ENCODE measurements at places on chromosomes 5 and 9.

- no peak for DNase-seq
Measured at GRCh38 chr9:126307322-126308061, 19.1 kb upstream of the MVB12B start.

- DNase-seq: no peak
Measured at GRCh38 chr5:170504616-170505266, 921 bp downstream of the KCNIP1 start.

DNA sequence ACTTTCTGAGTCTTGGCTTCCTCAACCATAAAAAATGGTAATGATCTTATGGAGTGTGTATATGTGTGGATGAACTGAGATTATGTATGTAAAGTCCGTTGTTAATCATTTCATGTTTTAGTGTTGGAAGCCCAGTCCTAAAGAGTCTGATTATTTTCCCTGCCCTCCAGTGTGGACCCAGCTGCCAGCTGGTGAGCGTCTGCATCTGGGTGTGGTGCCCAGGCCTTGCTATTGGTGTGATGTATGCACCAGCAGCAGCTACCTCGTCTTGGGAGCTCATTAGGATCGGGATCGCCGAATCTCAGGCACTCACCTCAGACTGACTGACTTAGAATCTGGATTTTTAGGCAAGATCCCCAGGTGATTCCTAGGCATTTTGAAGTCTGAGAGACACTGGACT lies 63.8 kb downstream of the LRRC70 start:
- no peak for DNase-seq

DNA sequence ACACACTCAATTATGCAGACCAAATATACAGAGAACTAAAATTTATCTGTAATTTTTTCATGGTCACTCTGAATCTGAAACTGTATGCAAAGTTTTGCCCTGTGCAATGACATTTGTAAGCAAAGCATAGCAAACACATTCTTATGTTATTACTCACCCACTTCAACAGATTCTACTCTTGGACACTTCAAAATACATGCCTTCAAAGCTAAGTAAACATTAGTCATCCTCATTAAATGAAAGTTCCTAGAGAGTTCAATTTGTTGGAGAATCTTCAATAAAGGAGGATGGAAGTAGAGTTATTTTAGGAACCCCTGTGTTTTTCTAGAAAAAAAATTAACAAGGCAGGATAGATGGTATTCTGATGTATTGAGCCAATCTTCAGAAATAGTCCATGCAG lies 639.7 kb upstream of the C9orf72 start:
- peak; percentile 7 for DNase-seq

DNA sequence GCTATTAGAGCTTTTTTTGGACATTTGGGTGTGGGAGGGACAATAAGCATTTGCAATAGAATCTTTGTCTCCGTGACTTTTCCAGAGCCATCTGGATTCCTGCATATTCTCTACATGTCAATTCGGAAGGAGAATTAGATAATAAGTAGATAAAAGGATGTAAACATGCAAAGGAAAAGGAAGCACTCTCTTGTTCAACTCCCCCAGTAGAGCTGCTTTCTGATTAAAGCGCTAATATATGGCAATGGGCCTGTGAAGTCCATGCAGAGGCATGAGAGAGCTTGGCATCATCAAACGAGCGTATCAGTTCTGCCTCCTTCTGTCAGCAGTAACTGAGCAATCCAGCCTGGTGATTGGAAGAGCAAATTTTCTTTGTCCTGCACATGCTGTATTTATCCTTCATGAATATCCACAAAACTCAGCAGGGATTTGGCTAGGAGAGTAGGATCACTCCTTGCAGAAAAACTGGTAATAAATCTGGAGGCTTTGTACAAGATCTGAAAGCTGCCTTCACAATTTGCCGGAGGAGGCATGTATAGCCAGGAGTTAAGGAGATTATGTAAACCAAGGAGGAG lies 1752.9 kb downstream of the MAT2B start:
- no peak for DNase-seq

GRCh38 chr9:120654272-120654671 lies 60.0 kb downstream of the MEGF9 start:
- DNase-seq: no peak

DNA sequence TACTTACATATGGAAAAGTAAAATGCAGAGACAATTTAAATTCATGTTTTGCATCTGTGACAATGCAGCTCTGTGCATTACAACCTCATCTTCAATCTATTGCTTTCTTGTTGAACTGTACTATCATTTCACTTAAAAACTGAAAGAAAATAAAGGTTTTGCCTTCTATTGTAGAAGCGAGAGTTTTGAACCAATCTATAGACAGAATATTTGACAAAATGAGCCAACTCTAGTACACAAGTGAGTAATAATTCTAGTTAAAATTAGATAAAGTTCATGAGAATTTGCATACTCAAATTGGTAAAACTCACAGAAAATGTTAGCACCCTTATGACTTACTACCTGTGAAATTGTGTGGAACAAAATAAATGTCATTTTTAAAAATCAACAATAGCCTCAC lies 123.7 kb downstream of the EDIL3 start:
- DNase-seq: no peak

DNA sequence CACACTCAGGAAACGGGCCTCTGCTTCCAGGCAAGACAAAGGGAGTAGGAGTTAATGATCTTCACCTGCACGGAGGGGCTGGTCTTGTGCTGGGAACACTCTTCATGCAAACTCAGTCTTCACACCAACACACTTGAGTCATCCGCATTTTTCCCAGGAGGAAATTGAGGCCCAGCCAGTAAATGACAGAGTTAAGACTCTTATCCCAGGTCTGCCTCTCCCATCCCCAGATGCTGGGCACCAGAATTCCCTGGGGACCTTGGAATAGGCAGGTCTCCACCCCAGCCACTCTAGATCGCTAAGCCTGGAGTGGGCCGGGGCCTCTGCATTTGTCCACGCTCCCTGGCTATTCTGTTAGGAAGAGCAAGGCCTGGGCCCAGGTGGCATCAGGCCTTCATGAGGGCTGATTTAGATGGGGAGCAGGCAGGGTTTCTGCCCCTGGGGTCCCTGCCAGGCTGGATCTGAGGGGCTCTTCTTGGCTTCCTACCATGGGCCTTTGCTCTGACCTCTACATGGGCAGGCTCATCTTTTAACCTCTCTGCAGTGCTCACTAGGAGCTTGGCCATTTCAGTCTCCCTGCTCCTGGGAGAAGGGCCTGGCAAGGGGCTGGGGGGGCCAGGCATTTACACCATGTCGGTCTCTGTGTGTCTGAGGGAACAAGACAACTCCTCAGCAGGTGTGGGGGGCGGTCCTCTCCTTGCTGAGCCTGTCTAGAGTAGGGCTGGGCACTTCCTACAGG lies 77.3 kb downstream of the AMBP start:
- no peak for DNase-seq

DNA sequence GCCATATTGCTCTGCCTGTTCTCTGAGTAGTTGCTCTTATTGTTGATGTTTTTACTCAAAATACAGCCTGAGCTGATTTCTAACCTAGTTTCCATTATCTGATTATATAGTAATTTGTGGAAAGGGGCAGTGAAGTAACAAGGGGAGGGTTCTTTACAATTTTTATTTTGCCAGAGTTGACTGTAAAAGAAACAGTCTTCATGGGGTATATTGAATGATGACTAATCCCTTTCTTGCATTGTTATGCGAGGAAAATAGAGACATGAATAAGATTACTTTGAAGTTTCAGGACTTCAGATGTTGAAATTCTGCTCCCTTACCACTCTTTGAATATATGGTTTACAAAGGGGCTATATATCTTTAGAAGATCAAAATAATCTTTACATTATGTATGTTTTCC lies 9.1 kb upstream of the LRRC70 start:
- no peak for DNase-seq

GRCh38 chr5:53642061-53642460 lies 81.6 kb downstream of the NDUFS4 start:
- no peak for DNase-seq

DNA sequence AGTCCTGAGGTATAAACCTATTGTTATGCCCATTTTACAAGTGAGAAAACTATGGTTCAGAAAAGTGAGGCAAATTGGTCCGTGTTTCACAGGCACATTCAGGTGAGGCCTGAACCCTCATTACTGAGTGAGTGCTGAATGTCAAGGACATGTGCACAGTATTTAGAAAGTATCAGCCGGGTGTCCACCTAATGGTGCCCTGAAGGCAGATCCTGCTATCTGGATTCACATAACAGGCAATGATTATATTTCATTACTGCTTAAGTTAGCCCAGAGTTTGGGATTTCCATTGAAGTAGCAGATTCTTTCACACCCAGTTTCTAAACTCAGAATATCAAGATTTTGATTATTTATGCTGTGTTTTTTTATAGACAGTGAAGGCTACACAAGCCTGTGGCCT lies 142.7 kb downstream of the LHFPL2 start:
- DNase-seq: no peak

DNA sequence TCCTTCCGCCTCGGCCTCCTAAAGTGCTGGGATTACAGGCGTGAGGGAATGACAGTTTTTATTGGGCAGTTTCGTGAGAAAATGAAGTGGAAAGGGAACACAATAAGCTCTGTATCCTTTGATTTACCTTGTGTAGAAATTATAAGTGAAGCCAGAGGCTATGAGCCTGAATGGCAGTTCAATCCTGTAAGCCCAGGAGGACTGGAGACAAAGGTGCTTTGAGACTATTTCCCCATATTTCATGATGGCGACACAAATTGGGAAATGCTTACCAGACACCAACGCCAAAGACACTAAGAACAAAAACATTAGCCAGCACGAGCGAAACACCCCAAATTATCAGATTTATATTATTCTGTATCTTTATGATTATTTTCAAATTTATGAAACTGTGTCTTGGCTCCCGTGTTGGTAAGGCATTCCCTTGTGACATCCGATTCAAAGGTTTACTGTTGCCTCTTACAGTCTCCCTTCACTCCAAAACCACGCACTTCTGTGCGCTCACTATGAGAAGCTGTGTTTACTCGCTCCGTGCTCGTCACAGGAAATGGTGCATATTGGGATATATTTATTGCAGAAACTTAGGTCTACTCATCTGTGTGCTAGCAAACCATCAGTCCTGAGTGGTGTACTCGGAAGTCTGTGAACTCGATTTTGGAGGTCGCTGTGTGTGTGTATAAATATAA lies 73.9 kb downstream of the SH3PXD2B start:
- DNase-seq: no peak

GRCh38 chr5:171797543-171797942 lies 11.9 kb downstream of the SMIM23 start:
- DNase-seq: no peak

DNA sequence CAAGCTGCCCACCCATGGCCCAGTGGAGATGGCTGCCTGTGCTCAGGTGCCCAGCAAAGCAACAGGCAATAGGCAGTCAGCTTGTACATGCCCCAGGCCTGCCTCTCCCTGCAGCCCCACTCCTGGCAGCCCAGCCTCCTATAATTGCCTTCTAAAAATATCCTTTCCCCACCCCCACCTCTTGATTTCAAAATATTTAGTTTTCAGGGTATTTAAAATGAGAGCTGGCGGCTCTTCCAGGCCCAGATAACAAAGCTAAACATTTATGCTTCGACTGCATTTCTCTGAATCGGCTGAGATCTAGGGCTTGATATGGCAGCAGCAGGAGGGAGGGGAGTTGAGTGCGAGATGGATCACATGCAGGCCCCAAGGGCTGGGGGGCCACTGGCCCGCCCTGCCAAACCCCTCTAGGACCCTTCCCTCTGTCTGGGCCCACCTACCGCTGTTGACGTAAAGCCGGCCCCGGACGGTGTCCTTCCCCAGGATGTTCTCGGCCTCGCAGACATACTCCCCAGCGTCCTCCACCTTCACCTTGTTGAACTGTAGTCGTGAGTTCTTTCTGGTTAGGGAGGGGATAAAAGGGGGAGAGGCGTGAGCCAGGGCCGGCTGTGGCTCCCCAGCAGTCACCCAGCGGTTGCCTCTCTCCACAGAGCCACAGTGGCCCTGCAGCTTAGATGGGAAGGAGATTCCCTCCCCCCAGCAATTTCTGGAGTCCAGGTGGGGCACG lies 85.0 kb downstream of the PSD2 start:
- DNase-seq: peak; percentile 1

DNA sequence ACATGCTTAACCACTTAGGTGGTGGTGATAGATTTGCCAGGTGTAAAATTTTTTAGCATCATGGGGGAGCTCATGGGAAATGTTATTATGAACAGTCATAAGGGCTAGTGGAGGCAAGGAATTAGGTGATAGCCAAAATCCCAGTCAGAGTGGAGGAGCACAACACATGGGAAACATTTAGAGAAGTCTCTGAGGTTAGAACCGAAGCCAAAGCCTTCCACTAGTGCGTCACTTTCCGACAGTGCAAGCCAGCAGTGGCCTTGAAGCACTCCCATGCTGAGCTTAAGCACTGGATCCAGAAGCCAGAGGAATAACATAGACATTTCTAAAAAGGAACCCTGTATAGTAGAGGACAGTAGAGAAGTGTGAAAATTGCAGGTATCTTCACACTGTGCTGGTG lies 101.5 kb upstream of the SNX2 start:
- DNase-seq: no peak

DNA sequence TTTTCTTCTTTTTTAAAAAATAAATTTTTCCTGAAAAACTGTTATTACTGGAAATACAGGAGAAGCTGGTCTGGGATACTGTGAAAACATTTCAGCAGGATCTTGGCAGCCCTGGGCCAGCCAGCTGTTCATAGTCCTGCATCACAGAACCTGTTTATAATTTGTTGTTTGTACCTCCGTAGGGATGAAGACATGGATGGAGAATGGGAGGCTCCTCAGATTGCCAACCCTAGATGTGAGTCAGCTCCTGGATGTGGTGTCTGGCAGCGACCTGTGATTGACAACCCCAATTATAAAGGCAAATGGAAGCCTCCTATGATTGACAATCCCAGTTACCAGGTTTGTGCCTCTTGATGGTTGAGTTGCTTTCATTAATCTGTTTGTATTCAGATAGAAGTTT lies 12.4 kb upstream of the MAML1 start:
- no peak for DNase-seq

GRCh38 chr5:180816608-180817534 lies 14.3 kb upstream of the MGAT1 start:
- no peak for DNase-seq

- no peak for DNase-seq
Measured at GRCh38 chr5:179488491-179488890, 61.9 kb upstream of the RUFY1 start.

DNA sequence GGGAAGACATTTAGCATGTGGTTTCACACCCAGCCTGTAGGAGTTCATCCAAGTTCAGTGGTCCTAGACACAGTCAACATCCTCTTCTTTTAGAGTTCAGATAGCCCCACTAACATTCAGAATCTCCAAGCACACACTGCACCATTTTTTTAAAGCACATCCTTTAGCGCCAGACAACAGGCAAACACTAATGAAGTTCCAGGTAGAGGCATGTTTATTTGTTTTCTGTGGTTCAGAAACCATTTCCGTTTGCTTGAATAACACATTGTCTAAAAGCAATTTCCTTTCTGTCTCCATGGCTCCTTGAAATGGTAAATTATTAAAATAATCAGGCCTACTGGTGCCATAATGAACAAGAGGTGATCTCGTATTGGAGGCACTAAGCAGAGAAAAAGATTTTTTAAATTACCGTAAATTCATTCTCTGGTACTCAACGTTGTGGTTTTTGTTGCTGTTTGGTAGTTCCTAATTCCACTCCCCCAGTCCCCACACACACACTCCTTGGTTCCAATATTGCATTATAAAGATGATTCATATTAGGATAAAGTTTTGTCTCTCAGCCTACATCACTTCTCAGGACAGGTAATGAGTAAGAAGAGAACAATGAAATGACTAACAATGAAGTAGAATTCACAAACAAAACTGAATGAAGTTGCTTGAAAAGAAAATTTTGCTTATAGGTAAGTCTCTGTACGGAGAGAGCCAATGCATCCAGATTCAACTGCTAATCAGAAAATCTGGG lies 153.1 kb downstream of the PCSK1 start:
- DNase-seq: no peak

All from AG04450 (cell line).